RCC 7860 (cell line): ENCODE measurements at places on chromosomes 13 and 19.

DNA sequence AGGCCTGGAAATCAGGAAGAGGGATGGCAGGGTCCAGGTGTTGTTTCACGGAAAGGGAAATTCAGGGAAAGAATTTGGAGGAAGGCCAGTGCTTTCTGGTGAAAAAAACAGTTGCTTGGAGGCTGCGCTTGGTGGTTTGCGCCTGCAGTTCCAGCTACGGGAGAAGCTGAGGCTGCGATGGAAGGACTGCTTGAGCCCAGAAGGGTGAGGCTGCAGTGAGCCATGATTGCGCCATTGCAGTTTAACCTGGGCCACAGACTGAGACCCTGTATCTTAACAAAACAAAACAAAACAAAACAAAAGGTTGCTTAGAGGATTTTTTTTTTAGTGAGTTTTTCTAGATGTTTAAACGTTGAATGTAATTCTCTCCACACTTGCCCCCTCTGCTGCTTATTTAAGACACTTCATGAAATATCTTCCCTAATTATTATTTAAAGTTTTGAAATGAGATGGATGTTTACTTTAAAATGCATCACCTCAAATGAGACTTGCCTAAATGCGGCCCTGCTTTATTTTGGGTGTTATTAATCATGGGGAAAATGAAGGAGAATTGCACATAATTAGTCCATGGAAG is 75.4 kb upstream of the TRPC4 start:
- no peak for DNase-seq

- DNase-seq: no peak
Observed at GRCh38 chr13:110107568-110108347, 199.2 kb downstream of the COL4A1 start.

GRCh38 chr13:103078158-103078557 is 11.9 kb upstream of the SLC10A2 start:
- no peak for DNase-seq

DNA sequence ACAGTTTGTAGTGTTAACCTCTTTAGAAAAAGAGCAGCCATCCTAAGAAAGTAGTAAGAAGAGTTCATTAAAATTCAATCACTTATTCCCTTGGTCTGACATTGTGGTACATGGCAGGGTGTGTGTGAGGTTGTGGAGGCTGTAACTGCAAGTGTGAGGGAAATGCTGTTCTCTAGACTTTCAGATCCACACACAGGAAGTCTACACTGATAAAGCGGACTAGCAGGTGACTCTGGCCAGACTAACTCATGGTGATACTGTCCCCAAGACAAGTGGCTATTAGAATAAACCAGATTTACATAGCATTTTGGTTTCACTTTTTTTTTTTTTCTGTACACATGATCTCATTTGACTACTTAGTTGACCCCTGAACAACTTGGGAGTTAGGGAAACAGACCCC is 10.0 kb downstream of the MTIF3 start:
- DNase-seq: no peak

GRCh38 chr13:30991184-30991583 is 58.7 kb downstream of the TEX26 start:
- no peak for DNase-seq

DNA sequence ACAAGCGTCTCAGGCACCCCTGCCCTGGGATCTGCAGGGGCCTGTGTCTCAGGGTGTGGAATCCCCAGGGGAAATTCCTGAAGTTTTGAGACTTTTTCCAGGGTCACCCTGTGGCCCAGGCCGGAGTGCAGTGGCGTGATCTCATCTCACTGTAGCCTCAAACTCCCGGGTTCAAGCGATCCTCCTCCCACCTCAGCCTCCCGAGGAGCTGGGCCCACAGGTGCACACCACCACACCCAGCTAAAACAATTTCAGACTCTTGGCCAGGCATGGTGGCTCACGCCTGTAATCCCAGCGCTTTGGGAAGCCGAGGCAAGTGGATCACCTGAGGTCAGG is 4.0 kb downstream of the CAPN12 start:
- DNase-seq: no peak

- DNase-seq: no peak
Observed at GRCh38 chr13:20983386-20983785, 78.0 kb downstream of the LATS2 start.

DNA sequence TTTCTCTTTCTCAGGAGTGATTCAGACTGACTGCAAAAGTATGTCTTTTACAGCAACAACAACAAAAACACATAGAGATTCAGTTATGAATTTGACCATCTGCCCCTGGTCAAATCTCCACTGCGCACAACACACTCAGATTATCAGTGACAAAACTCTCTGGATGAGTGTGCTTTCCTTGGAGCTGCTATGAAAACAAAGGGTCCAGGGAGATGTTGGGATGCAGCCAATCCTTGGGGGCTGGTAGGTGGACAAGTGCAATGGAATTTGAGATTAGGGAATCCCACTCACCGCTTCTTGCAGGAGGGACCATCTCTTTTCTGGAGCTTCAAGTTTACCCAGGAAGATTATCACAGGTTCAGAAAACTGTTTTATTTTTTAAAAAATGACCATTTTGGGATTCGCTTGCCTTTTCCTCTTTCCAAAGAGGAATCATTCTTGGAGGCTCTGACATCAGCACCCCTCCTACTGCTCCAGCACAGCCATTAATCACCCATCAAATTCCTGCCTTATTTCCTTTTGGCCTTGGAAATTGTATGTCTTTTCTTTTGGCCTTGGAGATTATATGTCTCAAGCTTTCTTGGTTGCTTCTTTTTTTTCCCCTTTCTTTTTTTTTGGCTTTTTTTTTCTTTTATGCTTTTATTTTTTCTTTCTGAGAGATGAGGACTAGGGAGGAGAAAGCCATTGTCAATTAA is 311.8 kb downstream of the TSHZ3 start:
- DNase-seq: no peak

- no peak for DNase-seq
Observed at GRCh38 chr13:47144782-47145181, 247.9 kb upstream of the HTR2A start.

GRCh38 chr19:53992815-53993214 is 1.4 kb downstream of the CACNG6 start:
- DNase-seq: no peak

GRCh38 chr13:50156140-50156539 is 140.9 kb downstream of the KCNRG start:
- DNase-seq: peak; percentile 31

- peak; percentile 25 for DNase-seq
Observed at GRCh38 chr13:36344173-36344572, 2.0 kb downstream of the SPART start.

DNA sequence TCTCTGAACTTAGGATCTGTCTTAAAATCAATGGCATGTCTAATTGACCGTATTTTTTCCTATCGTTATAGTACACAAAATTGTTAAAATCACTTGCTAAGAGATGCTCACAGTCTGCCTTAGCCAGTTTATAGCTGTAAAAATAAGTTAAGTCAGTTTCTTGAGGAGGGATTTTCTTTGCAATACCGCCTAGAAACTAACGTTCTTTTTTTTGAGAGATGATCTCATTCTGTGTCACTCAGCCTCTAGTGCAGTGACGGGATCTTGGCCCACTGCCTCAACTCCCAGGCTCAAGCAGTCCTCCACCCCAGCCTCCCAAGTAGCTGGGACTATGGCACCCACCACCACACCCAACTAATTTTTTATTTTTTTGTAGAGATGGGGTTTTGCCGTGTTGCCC is 4.4 kb downstream of the CKAP2 start:
- DNase-seq: peak; percentile 33

DNA sequence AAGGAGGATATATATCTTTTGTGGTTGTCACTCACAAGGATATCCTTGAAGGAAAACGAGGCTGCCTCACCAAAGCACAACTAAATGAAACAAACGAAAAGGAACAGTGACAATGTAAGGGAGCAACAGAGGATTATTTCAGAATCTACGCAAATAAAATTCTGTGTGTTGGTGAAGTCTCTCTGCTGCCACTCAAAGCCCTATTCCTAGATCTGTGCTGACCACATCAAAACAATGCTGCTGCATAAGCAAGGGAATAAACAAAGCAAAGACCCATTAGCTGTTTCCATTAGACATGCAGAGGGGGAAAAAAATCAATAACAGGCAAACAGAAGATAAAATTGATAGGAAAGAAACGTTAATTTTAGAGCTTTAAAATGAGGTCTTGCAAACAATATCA is 204.4 kb downstream of the MZT1 start:
- no peak for DNase-seq

DNA sequence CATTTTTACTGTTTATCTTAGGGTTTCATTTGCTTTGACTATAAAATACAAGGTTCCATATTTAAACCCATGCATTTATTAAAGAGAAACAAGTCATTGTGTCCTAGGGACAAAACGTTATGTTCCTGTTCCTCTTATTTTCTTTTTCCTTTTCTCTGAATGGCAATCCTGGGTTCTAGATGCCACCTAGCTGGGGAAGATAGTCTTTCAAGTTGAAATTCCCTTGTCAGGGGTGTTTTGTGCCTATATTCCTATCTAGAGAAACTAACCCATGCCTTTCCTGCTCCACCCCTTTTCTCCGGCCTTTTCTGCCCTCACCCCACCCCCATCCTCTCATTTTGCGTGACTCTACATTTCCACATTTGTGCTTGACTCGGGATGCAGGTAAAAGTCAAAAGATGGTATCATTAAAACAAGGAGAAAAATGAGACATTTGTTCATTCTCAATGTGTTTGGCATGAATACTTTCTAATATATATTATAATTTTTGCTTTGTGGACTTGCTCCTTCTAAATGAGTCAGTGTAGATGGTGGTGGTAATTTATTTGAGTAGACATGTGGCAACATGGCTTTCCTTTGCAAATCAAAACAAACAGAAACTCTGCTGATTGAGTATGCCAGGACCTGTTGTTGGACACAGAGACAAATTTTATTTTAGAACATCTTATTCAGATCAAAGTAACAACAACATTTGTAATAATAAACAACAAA is 26.8 kb upstream of the STARD13 start:
- no peak for DNase-seq

GRCh38 chr19:1025960-1026782 is at the start of gene CNN2:
CNN2 (plus strand) TSS chr19:1026608; CDS start chr19:1026662, 54 bp downstream.
- DNase-seq: peak; percentile 60

GRCh38 chr13:50079655-50080202 is 64.5 kb downstream of the KCNRG start:
- DNase-seq: no peak

- DNase-seq: no peak
Observed at GRCh38 chr19:33604651-33605050, 17.1 kb upstream of the CHST8 start.

GRCh38 chr19:32750441-32751055 is 31.0 kb downstream of the TDRD12 start:
- DNase-seq: no peak

GRCh38 chr19:4278419-4279266 is at the start of gene SHD:
SHD (plus strand) TSS chr19:4279266; CDS start chr19:4280064, 798 bp downstream.
- DNase-seq: no peak

DNA sequence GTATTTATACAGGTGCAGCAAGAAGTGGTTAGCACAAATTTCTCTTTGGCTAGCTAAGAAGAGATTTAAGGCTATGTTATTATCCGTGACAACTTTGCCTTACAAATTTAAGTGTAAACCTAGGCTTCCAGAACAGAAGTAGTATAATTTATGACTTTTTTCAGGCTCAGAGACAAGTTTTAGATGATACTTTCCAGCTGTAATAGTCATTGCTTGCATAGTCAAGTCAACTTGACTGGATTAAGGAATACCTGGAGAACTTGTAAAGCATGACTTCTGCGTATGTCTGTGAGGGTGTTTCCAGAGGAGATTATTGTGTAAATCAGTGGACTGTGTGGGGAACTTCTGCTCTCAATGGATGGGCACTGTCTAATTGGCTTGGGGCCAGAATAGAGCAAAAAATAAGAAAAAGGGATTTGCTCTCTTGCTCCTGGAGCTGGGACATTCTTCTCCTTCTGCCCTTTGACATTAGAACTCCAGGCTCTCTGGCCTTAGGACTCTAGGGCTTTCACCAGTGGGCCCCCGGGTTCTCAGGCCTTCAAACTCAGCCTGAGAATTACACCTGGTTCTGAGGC is 33.0 kb downstream of the CYSLTR2 start:
- no peak for DNase-seq

DNA sequence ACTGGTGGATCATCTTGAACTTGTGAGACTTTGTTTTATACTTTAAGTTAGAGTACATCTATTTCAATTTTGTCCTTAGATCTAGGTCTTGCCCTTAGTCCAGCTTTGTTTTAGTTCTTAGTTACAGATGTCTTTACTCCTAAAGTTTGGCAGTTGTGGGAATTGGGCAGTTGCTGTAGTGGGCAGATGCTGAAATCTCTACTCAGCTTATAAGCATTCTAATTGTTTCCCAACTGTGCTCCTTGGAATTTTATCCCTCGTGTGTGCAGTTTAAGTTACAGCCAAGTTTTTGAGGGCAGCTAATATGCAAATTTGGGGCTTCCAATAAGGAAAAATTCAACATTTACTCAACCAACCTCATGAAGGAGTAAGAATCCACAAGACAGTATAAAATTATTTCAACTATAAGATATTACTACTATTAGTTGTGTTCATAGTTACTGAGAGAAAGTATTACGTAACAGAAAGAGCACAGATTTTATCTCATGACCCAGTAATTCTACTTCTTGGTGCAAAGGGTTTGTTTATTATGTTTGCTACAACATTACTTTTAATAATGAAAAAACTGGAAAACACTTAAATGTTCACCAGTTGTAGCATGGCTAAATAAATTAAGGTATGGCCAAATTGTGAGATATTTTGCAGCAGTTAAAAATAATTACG is 32.9 kb downstream of the CCDC122 start:
- DNase-seq: no peak

GRCh38 chr19:13987101-13987890 is 18.8 kb downstream of the RFX1 start:
- DNase-seq: no peak

GRCh38 chr13:66009241-66009640 is 1220.9 kb downstream of the PCDH9 start:
- DNase-seq: no peak

GRCh38 chr19:30587869-30588268 is 215.7 kb downstream of the ZNF536 start:
- no peak for DNase-seq

GRCh38 chr13:24301434-24301833 is 7.9 kb upstream of the C1QTNF9 start:
- DNase-seq: no peak

- DNase-seq: no peak
Observed at GRCh38 chr13:102597029-102597961, 509 bp downstream of the TPP2 start.

DNA sequence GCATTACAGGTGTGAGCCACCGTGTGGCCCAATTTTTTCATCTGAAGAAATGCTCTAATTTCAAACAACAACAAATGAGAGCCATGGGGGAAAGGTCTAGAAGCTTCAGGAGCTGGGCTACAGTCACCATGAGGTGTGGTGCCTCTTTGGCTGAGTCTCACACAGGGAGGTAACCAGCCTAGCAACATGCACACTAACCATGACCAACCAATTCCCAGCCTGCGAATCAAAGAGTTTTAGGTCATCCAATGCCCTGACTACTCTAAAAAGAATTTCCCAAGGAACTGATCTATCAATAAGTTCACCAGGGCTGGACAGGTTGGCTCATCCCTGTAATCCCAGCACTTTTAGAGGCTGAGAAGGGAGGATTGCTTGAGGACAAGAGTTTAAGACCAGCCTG is 29.9 kb downstream of the PBX4 start:
- peak; percentile 37 for DNase-seq

- no peak for DNase-seq
Observed at GRCh38 chr19:30883071-30883470, 466.2 kb downstream of the TSHZ3 start.

GRCh38 chr13:97321101-97321500 is 99.0 kb downstream of the MBNL2 start:
- no peak for DNase-seq

GRCh38 chr13:112624602-112625430 is 36.9 kb upstream of the TUBGCP3 start:
- no peak for DNase-seq

- DNase-seq: no peak
Observed at GRCh38 chr19:15112385-15112784, 5.2 kb downstream of the SYDE1 start.

GRCh38 chr19:6039566-6040225 is 61.8 kb upstream of the RANBP3 start:
- no peak for DNase-seq
